Gastrocnemius medialis (tissue), 4 donors: ENCODE measurements at places on chromosomes 13 and 19. TPM values are rescaled to one million over a fixed set of nuclear protein-coding genes. Genes with fewer than 3 reads are reported as not detected.

- peak; percentile 93 for DNase-seq
Observed at GRCh38 chr19:10334588-10335351, 1.4 kb upstream of the RAVER1 start.

DNA sequence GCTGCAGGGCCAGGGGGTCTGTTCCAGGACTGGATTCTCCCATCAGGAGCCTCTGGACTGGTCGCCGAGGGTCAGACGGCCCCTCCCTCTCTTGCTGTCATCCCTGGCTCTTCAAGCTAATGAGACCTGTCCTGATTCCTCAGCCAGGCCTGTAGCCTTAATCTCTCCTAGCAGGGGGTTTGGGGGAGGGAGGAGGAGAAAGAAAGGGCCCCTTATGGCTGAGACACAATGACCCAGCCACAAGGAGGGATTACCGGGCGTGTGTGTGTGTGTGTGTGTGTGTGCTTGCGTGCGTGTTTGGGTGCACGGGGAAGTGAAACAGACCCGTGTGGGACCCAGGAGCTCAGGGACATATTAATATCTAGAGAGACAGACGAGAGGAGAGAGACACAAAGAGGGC is 1.9 kb upstream of the CRX start:
- no peak for DNase-seq

GRCh38 chr13:111219950-111220349 is 100.5 kb upstream of the TEX29 start:
- DNase-seq, result no peak

- DNase-seq, result peak; percentile 44
Observed at GRCh38 chr13:48976576-48977285, 1.0 kb downstream of the FNDC3A start.

DNA sequence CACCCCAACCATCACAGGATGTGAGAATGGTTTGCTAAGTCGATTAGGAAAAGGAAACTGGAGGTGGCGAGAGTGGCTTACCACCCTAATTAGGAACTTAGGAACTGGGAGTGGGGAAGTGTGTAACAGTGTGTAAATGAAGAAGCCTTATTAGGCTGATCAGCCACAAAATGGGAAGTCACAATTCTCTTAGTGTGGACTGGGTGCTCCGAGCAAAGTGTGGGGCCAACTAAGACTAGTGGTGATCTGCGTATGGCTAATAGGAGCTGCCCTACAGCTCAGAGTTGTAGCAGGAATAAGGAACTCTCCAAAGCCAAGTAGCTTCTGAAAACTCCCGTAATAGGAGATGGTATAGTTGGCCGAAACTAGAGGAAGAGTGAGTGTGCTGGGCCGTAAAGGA is 7.6 kb downstream of the SIGLEC11 start:
- DNase-seq, result no peak

DNA sequence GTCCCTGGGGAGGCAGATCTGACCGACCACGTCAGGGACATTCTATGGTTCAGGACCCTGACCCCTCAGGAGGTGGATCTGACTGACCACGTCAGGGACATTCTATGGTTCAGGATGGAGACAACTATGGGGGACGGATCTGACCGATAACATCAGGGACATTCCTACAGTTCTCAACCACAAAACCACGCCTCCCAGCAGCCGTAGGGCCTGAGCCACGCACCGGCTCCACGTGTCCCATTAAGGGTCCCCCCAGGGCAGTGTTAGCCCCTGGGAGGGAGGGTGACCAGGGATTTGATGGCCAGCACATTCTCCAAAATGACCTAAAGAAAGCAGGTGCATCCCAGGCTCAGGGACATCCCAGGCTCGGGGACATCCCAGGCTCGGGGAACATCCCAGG is 49.0 kb upstream of the C13orf46 start:
- no peak for DNase-seq

GRCh38 chr19:5993201-5993600 is 15.3 kb upstream of the RANBP3 start:
- no peak for DNase-seq

TJP3 gene
- 1.8 TPM for total RNA-seq

NCAN gene
- not detected for total RNA-seq

AXL gene
- total RNA-seq, result 49.2 TPM

NXNL1 gene
- total RNA-seq, result not detected
